Psoas muscle (tissue), 8 donors: ENCODE measurements at places on chromosomes 12 and 14. TPM values are rescaled to one million over a fixed set of nuclear protein-coding genes. Genes with fewer than 3 reads are reported as not detected.
A peak's percentile ranks its signal among the peaks of the same experiment; 100 is the strongest.

PRH1 gene
- 3.2 TPM for total RNA-seq

FIGNL2 gene
- total RNA-seq = 0.18 TPM

GMFB gene
- total RNA-seq = 14.6 TPM

FGF6 gene
- 12.2 TPM for total RNA-seq

MYH6 gene
- total RNA-seq = 138 TPM

IFI27L2 gene
- 5.9 TPM for total RNA-seq

- H3K4me3 ChIP-seq = no peak overlapping the region
- no peaks in the 10 kb centered on the region for H3K4me1 ChIP-seq
- no peaks in the 10 kb centered on the region for H3K36me3 ChIP-seq
- H3K27me3 ChIP-seq = no peaks in the 10 kb centered on the region
- no peak for DNase-seq
Observed at GRCh38 chr12:60210756-60211155, 614.9 kb downstream of the SLC16A7 start.

- H3K36me3 ChIP-seq = no peaks in the 10 kb centered on the region
- no peaks in the 10 kb centered on the region for H3K4me1 ChIP-seq
- no peaks in the 10 kb centered on the region for H3K27me3 ChIP-seq
- no peak overlapping the region for H3K4me3 ChIP-seq
Observed at GRCh38 chr14:99055816-99056215, 216.2 kb downstream of the BCL11B start.

DNA sequence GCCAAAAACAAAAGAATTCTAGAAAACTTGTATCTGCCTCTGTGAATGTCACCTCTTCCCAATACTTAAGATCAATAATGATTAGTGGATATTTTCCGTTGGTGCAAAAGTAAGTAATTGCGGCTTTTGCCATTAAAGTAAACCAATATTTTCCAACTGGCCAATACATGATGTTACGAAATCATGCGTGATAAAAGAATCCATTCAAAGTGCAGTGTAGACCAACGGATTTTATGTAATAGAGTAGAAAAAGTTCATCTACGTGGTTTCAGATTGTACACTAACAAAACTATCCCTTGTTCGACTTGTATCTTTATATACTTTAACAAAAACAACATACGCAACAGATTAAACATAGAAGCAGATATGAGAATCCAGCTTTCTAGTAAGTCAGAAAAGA, 626 bp upstream of the ZNF268 start:
- H3K27me3 ChIP-seq = no peaks in the 10 kb centered on the region
- peak overlapping the region; percentile 81 for H3K4me3 ChIP-seq
- no peak for DNase-seq
- no peak overlapping the region for H3K27ac ChIP-seq
- peaks cover 2% of the 10 kb centered on the region for H3K36me3 ChIP-seq
- H3K4me1 ChIP-seq = peaks cover 8% of the 10 kb centered on the region

GRCh38 chr12:52300796-52301691, 9.7 kb upstream of the KRT81 start:
- H3K27ac ChIP-seq = no peak overlapping the region
- H3K36me3 ChIP-seq = no peaks in the 10 kb centered on the region
- H3K27me3 ChIP-seq = no peaks in the 10 kb centered on the region
- H3K4me1 ChIP-seq = no peaks in the 10 kb centered on the region

DNA sequence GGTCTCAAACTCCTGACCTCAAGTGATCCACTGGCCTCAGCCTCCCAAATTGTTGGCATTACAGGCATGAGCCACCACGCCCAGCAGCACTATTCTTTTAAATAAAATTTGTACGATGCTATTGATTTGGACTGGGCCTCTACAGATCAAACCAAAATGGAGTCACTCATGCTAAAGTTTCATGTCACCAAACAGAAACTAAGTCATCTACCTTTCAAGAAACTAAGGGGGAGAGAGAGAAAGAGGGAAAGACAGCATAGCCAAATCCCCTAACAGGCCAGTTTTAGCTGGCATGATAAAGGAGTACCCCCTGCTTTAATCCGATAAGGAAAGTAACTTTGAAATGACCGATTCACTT, 23.1 kb upstream of the STK38L start:
- H3K4me3 ChIP-seq = no peak overlapping the region
- no peaks in the 10 kb centered on the region for H3K36me3 ChIP-seq
- H3K4me1 ChIP-seq = no peaks in the 10 kb centered on the region
- DNase-seq = no peak
- no peaks in the 10 kb centered on the region for H3K27me3 ChIP-seq
- no peak overlapping the region for H3K27ac ChIP-seq

GRCh38 chr14:22567437-22567836, 21.6 kb downstream of the DAD1 start:
- H3K27ac ChIP-seq = peak overlapping the region; percentile 63
- no peaks in the 10 kb centered on the region for H3K27me3 ChIP-seq
- peaks cover 56% of the 10 kb centered on the region for H3K4me1 ChIP-seq
- no peak overlapping the region for H3K4me3 ChIP-seq
- no peak for DNase-seq

- H3K36me3 ChIP-seq = no peaks in the 10 kb centered on the region
- no peak overlapping the region for H3K4me3 ChIP-seq
- no peak overlapping the region for H3K27ac ChIP-seq
- H3K27me3 ChIP-seq = no peaks in the 10 kb centered on the region
- no peaks in the 10 kb centered on the region for H3K4me1 ChIP-seq
- DNase-seq = no peak
Observed at GRCh38 chr14:23612354-23612732, 23.8 kb upstream of the DHRS2 start.

DNA sequence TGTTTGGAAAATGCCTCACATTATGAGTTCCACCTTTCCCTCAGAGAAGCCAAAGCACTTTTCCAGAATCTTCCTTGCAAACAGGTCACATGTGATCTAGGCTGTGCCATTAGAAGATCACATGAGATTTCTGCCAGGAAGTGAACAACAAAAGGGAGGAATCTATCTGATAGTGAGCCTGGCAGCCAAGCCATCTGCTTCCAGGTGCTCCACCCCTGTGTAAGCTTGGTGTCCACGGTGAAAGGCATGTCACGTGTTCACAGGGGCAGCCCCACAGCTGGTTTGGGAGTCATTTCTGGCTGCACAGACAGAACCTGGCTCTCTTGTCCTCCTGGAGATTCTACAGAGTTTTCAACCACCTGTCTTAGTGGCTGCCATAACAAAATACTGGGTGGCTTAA, 3.5 kb upstream of the KSR2 start:
- no peak overlapping the region for H3K27ac ChIP-seq
- no peak overlapping the region for H3K4me3 ChIP-seq
- DNase-seq = no peak
- no peaks in the 10 kb centered on the region for H3K4me1 ChIP-seq

- H3K36me3 ChIP-seq = no peaks in the 10 kb centered on the region
- no peak for DNase-seq
- H3K4me3 ChIP-seq = no peak overlapping the region
Observed at GRCh38 chr14:83777516-83777915, 1752.4 kb upstream of the FLRT2 start.

GRCh38 chr12:98852181-98852580, 207.1 kb downstream of the APAF1 start:
- no peaks in the 10 kb centered on the region for H3K4me1 ChIP-seq
- no peak for DNase-seq
- no peaks in the 10 kb centered on the region for H3K36me3 ChIP-seq
- H3K27me3 ChIP-seq = no peaks in the 10 kb centered on the region

DNA sequence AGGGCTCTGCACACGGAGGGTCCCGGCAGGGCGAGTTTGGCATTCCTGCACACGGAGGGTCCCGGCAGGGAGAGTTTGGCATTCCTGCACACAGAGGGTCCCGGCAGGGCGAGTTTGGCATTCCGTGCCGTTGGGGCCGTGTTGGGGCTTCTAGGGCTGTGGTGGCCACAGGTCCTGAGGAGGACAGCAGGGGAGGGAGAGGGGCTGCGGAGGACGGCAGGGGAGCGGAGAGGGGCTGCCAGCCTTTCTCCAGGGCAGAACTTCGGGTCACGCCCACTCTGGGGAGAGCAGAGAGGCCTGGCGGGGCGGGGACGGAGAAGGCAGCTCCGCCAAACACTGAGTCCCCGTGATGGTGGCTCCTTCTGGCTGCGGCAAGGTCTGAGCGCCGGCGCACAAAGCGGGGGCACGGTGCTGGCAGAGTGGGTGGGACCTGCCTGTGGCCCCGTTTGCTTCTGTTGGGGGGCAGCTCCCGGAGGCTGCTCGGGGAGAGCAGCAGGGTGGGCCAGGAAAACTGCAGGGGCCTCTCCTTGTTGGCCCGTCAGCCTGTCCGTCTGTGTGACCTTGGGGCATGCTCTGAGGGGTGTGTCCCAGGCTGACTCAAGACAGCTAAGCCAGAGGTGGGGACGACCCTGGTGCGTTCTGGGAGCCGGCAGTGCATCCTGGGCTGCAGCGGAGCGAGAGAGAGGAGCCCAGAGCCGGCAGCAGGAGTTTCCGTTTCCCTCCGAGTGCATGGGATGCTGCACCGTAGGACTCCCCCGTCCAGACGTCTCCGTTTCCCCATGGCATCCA, 60.2 kb downstream of the LRCOL1 start:
- H3K27me3 ChIP-seq = no peaks in the 10 kb centered on the region
- no peak overlapping the region for H3K27ac ChIP-seq
- DNase-seq = no peak
- H3K4me1 ChIP-seq = no peaks in the 10 kb centered on the region
- peaks cover 22% of the 10 kb centered on the region for H3K36me3 ChIP-seq
- no peak overlapping the region for H3K4me3 ChIP-seq
